ENCODE measurements at places on chromosomes 7 and 10. TPM values are rescaled to one million over a fixed set of nuclear protein-coding genes. Genes with fewer than 3 reads are reported as not detected.

DNA sequence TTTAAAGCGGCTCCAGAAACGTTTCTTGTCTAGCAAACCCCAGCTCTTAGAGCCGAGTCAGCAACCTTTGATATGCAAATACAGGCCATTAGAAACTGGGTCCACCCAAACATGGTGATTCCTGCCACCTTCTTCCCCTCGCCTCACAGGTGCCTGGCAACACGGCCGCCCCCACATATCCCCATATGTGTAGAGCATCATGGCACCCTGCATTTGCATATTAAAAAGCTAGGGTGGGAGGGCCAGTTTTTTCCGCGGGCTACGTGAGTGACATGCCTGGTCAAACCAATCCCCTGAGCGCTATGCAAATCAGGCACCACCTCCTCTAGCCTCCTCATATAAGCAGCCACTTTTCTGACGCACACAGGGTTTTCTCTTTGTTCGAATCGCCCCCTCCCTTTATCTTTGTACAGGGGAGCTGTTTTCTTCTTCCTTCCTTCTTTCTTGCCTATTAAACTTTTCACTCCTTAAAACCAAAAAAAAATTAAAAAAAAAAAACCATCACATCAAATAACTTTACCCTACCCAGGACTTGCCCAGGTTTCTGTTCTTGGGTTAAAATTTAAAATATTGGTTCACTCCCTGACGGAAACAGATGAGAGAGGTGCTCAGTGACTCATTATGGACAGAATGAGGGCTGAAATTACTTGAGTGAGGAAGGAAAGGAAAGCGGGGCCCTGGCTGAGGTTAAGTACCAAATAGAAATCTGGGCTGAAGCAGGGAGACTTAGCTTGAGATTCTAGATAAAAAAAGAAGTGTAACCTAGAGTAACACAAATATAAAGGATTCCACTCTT lies 59.8 kb downstream of the COA1 start:
- no peak overlapping the region for H3K4me3 ChIP-seq
- no peaks in the 10 kb centered on the region for H3K4me1 ChIP-seq
- no peak overlapping the region for H3K27ac ChIP-seq
- peaks cover 64% of the 10 kb centered on the region for H3K36me3 ChIP-seq

DNA sequence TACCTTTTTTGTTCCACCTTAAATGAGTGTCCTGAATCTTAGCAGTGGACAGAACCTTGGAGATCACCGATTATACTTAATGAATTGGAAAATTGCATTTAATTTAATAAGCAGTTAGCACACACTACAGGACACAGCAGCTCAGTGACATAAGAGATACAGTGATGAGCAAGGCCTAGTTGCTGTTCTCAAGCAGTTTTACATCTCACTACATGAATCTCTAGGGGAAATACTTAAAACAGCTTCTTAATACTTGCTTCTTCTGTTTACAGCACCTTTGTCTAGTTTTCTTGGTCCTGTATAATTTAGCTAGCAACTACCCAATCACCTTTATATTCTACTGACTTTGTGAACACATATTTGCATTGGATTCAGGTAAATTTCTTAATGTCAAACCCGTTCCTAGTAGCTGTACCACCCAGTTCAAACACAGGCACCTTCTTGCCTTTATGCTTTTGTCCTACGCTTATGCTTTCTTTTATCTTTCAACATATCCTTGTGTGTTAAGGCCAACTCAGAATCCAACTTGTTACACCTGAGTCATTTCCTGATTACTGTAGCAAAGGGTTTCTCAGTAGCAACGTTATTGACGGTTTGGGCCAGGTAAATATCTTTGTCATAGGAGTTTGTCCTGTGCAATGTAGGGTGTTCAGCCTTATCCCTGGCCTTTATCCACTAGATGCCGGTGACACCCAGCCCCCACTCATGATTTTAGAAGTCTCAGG lies 1.8 kb downstream of the STAM start:
- peak overlapping the region; percentile 99 for H3K4me3 ChIP-seq
- H3K27me3 ChIP-seq, result no peaks in the 10 kb centered on the region
- H3K4me1 ChIP-seq, result peaks cover 44% of the 10 kb centered on the region
- no peak overlapping the region for H3K27ac ChIP-seq

- H3K36me3 ChIP-seq, result no peaks in the 10 kb centered on the region
- no peak overlapping the region for H3K27ac ChIP-seq
- no peak overlapping the region for H3K4me3 ChIP-seq
- H3K4me1 ChIP-seq, result no peaks in the 10 kb centered on the region
- DNase-seq, result no peak
Measured at GRCh38 chr7:144738708-144739314, 97.0 kb downstream of the TPK1 start.

Gene TMEM225B
- total RNA-seq, result 0.91 TPM

GRCh38 chr10:21021843-21022594 lies 124.9 kb upstream of the NEBL start:
- no peak for DNase-seq
- no peak overlapping the region for H3K4me3 ChIP-seq
- no peaks in the 10 kb centered on the region for H3K27me3 ChIP-seq
- H3K27ac ChIP-seq, result no peak overlapping the region
- H3K36me3 ChIP-seq, result peaks cover 5% of the 10 kb centered on the region

DNA sequence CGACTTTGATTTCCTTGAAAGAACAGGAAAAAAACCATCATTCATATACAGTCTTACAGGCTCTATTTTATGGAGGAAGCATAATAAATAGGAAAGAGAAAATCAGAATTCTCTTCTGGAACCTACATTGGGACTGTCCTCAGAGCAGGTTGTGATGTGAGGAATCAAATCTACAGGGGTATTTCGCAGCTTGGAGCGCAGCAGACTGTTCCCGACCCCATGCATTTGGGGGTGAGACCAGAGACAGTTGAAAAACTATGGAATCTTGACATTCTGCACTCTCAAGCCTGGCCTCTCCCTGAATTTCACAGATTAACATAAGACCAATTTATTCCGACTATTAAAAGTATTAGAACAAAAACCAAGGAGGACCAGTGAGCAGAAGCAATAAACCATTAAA lies 93.3 kb upstream of the PRSS58 start:
- no peak for DNase-seq
- no peaks in the 10 kb centered on the region for H3K36me3 ChIP-seq
- peaks cover 14% of the 10 kb centered on the region for H3K4me1 ChIP-seq
- H3K27ac ChIP-seq, result no peak overlapping the region
- H3K4me3 ChIP-seq, result no peak overlapping the region
- H3K27me3 ChIP-seq, result no peaks in the 10 kb centered on the region

- no peak overlapping the region for H3K4me3 ChIP-seq
- DNase-seq, result no peak
- H3K27ac ChIP-seq, result peak overlapping the region; percentile 71
- H3K4me1 ChIP-seq, result peaks cover 10% of the 10 kb centered on the region
- no peaks in the 10 kb centered on the region for H3K27me3 ChIP-seq
- peaks cover 8% of the 10 kb centered on the region for H3K36me3 ChIP-seq
Measured at GRCh38 chr7:75619636-75620035, 119.1 kb downstream of the HIP1 start.

GRCh38 chr10:122244001-122244975 lies 26.8 kb upstream of the BTBD16 start:
- no peak overlapping the region for H3K27ac ChIP-seq
- peaks cover 20% of the 10 kb centered on the region for H3K4me1 ChIP-seq
- H3K27me3 ChIP-seq, result no peaks in the 10 kb centered on the region
- DNase-seq, result no peak
- H3K4me3 ChIP-seq, result no peak overlapping the region

DNA sequence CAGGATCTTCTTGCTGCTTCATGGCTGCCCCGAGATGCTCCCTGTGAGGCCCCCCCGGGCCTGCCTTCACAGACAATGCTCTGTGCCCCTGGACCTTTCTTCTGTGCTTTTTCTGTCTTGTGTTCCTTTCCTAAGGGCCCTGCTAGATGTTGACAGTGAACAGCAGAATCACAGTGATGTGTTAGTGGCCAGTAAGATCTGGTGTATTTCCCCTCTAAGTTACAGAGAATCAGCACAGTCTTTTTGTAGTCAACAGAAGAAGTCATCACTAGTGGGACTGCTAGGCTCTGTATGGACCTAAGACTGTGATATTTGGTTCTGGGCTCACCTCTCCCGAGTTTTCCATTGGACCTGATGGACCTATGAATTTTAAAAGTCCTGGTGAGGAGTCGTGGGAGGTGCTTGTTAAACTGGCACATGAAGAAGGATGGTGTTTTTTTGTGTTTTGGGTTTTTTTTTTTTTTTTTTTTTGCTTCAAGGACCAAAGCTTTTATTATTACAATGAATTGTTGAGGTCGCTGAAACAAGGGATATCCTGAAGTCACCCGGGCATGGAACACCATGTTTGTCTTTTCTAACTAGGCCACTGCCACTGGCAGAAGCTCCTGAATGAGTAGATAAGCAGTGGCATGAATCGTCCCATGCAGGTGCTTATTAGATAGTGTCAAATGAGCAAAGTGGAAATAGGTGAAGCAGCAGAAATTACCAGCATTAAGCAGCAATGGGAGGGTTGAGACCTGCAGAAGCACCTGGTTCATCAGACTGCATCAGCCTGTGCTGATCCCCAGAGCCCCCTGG lies 194.8 kb downstream of the CELF2 start:
- peaks cover 61% of the 10 kb centered on the region for H3K4me1 ChIP-seq
- H3K4me3 ChIP-seq, result no peak overlapping the region
- no peak overlapping the region for H3K27ac ChIP-seq
- no peaks in the 10 kb centered on the region for H3K27me3 ChIP-seq
- DNase-seq, result no peak

Gene DNAJC12
- 4.1 TPM for total RNA-seq

- no peaks in the 10 kb centered on the region for H3K36me3 ChIP-seq
- DNase-seq, result no peak
- peaks cover 29% of the 10 kb centered on the region for H3K4me1 ChIP-seq
- H3K4me3 ChIP-seq, result no peak overlapping the region
Measured at GRCh38 chr10:132865171-132865631, 77.2 kb downstream of the CFAP46 start.

- no peaks in the 10 kb centered on the region for H3K27me3 ChIP-seq
- H3K36me3 ChIP-seq, result peaks cover 13% of the 10 kb centered on the region
- no peak overlapping the region for H3K4me3 ChIP-seq
- no peak for DNase-seq
- no peak overlapping the region for H3K27ac ChIP-seq
Measured at GRCh38 chr10:9848278-9848677, 1169.4 kb upstream of the CELF2 start.

Gene SFTPA1
- total RNA-seq, result not detected

DNA sequence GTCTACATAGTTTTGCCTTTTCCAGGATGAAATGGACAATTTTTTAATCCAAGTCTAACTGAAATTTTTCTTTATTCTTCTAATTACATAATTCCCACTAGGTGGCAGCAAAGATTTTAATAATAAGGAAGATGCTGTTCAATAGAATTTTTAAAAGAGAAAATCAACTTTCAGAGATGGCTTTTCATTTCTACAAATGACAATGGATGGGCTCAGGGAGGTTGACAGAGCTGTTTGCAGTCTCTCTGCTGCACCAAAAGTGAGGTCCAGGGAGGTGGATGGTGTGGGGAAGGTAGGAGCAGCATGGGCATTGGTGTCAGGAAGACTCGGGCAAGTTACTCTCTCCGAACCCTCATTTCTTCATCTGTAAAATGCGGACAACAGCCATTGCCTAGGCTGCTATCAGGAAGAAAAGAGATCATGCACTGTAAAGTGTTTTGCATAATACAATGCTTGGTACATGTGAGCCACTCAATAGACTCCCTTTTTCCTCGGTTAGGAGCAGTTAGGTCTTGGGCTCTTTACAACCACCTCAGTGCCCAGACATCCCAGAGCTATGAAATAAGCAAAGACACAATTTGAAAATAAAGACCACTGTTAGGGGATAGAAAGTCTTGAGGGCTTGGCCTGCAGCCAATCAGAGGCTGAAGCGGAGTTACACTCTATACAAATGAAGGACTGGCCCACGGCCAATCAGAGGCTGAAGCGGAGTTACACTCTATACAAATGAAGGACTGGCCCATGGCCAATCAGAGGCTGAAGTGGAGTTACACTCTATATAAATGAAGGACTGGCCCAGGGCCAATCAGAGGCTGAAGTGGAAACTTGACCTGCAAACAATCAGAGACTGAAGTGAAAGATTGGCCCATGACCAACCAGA lies 107.1 kb downstream of the ABLIM1 start:
- H3K27ac ChIP-seq, result no peak overlapping the region

GRCh38 chr10:30562787-30563186 lies 66.8 kb downstream of the LYZL2 start:
- H3K27me3 ChIP-seq, result no peaks in the 10 kb centered on the region
- H3K4me3 ChIP-seq, result no peak overlapping the region
- no peaks in the 10 kb centered on the region for H3K36me3 ChIP-seq
- H3K27ac ChIP-seq, result no peak overlapping the region

Gene SEMA3C
- total RNA-seq, result 36.6 TPM

Gene ANXA8L1
- not detected for total RNA-seq

Gene POU6F2
- 7.6 TPM for total RNA-seq

Gene FOXI2
- total RNA-seq, result not detected

DNA sequence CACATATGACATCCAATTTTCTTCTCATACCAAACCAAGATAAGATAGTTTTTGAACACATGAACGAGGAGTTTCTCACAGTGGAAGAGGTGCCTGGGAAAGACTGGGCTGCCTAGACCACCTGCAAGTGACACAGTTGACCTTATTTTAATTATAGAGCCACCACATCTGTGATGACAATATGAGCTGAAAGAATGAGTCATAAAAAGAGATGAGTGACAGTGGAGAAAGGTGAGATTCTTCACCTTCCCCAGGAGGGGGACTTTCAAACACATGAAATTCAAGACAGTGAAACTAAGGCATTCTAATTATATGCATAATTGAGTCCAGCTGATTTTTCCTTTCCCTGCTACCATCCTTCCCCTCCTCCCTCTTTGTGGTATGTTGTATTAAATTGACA lies 475.5 kb downstream of the NXPH1 start:
- H3K27me3 ChIP-seq, result no peaks in the 10 kb centered on the region
- no peak overlapping the region for H3K4me3 ChIP-seq
- H3K4me1 ChIP-seq, result peaks cover under 1% of the 10 kb centered on the region
- DNase-seq, result no peak
- H3K27ac ChIP-seq, result no peak overlapping the region
- H3K36me3 ChIP-seq, result no peaks in the 10 kb centered on the region

- DNase-seq, result no peak
- no peak overlapping the region for H3K4me3 ChIP-seq
- peaks cover 7% of the 10 kb centered on the region for H3K27me3 ChIP-seq
- H3K4me1 ChIP-seq, result peaks cover 11% of the 10 kb centered on the region
- H3K27ac ChIP-seq, result no peak overlapping the region
Measured at GRCh38 chr7:7323352-7323751, 141.0 kb downstream of the C1GALT1 start.

DNA sequence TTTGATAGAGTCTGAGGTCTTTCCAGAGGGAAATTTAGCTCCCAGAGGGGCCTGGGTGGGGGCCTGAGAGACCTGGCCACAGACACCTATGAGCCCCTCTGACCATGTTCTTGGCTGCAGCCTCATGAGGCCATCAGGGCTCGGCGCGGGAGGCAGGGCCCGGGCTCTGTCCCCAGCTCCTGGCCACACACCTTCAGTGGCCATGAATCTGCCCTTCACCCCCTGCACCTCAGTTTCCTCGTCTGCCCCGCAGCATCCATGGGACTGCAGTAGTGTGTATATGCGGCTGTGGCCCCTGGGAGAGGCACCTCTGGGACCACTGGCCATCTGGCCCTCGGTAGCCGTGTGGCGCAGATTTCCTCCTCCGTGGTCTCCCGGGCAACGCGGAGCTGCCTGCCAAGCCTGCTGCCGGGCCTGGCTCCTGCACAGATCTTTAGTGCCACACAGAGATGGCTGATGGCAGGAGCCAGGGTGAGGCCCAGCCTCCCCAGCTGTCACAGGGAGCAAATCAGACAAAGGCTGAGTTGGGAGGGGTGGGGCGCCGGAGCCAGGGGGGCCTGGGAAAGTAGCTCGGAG lies 23.6 kb upstream of the ADCYAP1R1 start:
- no peaks in the 10 kb centered on the region for H3K27me3 ChIP-seq
- no peaks in the 10 kb centered on the region for H3K36me3 ChIP-seq
- H3K4me3 ChIP-seq, result no peak overlapping the region
- DNase-seq, result no peak
- H3K27ac ChIP-seq, result no peak overlapping the region

Gene FAM25G
- total RNA-seq, result not detected
